Stimulated activated CD4-positive, alpha-beta T cell treated with anti-CD3 and anti-CD28 coated beads, Interleukin-2, amount 100 ng/mL, for 24 hours (primary cell): ENCODE measurements at places on chromosomes 5 and 9.

DNA sequence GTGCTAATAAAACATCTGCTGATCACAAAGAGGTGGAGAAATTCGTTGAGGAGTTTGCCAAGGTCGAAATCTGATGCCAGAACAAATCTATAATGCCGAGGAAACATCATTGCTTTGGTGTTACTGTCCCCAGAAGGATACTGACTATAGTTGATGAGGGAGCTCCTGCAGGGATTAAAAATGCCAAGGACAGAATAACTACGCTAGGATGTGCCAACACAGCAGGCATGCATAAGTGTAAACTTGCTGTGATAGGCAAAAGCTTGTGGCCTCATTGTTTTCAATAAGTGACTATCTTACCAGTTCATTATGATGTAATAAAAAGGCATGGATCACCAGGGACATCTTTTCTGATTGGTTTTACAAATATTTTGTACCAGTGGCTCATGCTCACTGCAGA, 66.8 kb upstream of the ADCY2 start:
- DNase-seq = no peak

DNA sequence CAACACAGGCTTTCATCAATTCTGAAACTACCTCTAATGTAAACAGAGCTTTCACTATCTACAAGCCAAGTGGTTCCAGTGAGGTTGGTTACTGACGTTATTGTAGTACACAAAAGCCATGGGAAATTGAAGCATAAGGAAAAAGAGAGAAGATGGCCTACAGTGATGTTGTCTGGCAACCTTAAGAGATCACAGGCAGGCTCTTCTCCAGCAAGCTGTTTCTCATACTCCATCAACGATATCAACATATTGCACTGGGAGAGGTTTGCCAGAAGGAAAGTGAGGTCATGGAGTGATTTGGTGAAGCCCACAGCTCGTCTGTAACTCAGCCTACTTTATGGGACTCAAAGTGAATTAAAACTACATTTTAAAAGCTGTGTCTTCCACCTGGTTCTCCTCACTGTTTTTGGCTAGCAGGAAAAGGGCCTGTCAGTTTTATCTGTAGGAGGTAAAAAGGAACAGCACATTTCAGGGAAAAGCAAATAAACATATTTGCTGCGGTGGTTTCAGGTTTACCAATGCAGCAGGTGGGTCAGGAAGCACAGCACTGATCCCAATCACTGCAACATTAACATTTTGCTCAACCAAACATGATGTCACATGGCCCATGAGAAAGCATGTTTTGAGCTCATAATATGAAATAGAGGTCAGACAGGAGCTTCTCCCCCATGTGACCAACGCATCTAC, 72.9 kb downstream of the ARSB start:
- DNase-seq = no peak

DNA sequence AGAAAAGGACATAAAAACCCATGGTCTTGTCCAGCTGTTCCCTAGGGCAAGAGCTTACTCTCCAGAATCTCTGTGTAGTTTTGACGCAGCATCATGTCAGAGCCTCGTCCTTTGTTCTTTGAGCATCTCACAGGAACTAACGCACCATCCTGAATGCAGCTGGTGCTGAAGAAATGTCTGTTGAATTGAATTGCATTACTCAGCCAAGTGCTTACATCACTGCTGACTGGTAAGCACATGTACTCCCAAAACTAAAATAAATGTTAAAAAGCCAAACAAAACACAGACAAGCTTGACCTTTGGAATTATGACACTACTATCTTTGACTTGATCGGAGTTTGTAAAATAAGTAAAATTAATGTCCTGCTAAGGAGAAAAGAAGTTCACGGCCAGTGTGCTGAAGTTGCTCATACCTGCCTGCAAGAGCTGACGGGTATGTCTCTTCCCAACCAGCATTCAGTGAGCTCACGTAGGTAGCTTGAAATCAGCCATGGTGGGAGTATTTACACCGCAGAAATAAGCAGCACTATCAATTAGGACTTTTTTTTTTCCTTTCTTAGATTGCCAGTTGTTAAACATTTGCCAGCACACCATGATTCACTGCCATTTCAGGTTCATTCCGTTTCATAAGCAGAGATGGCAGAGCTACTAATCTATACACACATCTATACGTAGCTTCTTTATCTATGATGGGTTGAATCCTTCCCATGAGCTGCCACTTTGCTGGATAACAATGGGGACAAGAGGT, 310.6 kb upstream of the MSX2 start:
- no peak for DNase-seq

GRCh38 chr9:9920425-9921060, 692.3 kb downstream of the PTPRD start:
- no peak for DNase-seq

GRCh38 chr9:122055701-122056100, 37.4 kb downstream of the TTLL11 start:
- DNase-seq = no peak
